ENCODE measurements at places on chromosomes 4 and X. TPM values are rescaled to one million over a fixed set of nuclear protein-coding genes. Genes with fewer than 3 reads are reported as not detected.

FGG gene
- not detected for total RNA-seq

ARX gene
- total RNA-seq = not detected

LRRC66 gene
- total RNA-seq = 2.2 TPM

GRCh38 chrX:12488771-12489170, 302.4 kb upstream of the PRPS2 start:
- no peaks in the 10 kb centered on the region for H3K36me3 ChIP-seq
- no peak for DNase-seq
- H3K27ac ChIP-seq = no peak overlapping the region
- H3K4me1 ChIP-seq = no peaks in the 10 kb centered on the region
- H3K4me3 ChIP-seq = no peak overlapping the region

DNA sequence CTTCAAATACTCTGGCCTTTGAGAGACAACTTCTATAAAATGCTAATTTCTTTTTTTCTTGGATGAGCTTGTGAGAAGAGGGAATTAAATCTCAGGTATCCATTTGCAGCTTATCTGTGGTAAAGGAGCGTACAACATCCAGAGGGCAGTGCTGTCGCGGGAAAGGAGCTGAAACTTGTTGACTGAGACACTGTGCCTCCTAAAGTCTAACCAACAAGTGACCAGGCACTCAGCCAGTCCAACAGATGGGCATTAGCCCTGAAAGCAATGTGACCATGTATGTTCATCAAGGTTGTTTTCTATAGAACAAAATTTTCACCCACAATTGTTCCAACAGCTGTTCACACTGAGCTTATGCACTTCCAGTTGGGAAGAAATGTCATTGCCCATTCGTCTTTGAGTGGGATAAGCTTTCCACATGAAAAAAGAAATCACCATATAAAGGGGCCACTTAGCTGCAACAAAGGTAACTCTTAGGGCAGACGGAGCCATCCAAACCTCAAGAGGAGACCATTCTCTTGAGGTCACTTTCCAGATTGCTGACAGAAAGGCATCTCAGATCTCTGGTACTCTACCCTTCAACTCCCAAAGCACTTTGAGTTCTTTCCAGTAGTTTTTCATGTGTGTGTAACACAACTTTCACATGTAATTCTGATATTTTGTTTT, 244.8 kb upstream of the NEIL3 start:
- no peaks in the 10 kb centered on the region for H3K4me1 ChIP-seq
- no peak overlapping the region for H3K27ac ChIP-seq
- no peak for DNase-seq
- no peaks in the 10 kb centered on the region for H3K36me3 ChIP-seq

DNA sequence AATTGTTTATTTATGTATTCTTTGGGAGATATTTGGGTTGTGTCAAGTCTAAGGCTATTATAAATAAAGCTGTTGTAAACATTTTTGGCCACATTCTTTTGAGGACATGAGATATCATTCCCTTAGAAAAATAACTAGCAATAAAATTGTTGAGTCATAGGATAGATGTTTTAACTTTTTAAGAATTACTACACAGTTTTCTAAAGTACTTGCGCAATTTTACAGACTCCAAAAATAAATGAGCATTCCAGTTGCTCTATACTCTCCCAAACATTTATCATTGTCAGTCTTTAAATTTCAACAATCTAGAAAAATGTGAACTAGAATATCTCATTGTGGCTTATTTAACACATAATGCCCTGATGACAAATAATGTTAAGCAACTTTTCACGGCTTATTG, 189.1 kb upstream of the ADGRL3 start:
- H3K36me3 ChIP-seq = no peaks in the 10 kb centered on the region
- H3K27ac ChIP-seq = no peak overlapping the region

- H3K4me1 ChIP-seq = no peaks in the 10 kb centered on the region
- no peaks in the 10 kb centered on the region for H3K27me3 ChIP-seq
- no peak for DNase-seq
- no peaks in the 10 kb centered on the region for H3K36me3 ChIP-seq
Observed at GRCh38 chr4:122010610-122011009, 58.8 kb upstream of the TRPC3 start.

- no peaks in the 10 kb centered on the region for H3K27me3 ChIP-seq
- no peak overlapping the region for H3K4me3 ChIP-seq
- H3K4me1 ChIP-seq = no peaks in the 10 kb centered on the region
- no peaks in the 10 kb centered on the region for H3K36me3 ChIP-seq
Observed at GRCh38 chr4:137623013-137623412, 90.7 kb upstream of the PCDH18 start.

- no peak overlapping the region for H3K27ac ChIP-seq
- no peaks in the 10 kb centered on the region for H3K27me3 ChIP-seq
- H3K36me3 ChIP-seq = no peaks in the 10 kb centered on the region
- DNase-seq = no peak
Observed at GRCh38 chrX:70554081-70554480, 109.4 kb downstream of the DLG3 start.

DNA sequence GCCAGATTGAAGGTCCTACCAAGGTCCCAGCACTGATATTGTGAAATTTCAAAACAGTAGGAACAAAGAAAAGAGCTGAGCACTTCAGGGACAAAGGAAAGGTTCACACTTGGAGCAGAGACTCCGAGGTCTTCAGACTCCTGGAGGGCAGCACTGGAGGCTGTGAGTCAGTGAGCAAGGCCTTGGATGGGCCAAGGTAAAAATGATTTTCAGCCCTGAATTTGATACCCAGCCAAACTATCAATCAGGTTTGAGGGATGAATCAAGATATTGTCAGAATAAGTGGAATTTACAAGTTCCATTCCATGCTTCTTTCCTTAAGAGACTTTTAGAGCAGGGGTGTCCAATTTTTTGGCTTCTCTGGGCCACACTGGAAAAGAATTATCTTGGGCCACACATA, 111.7 kb downstream of the ADRA2C start:
- DNase-seq = no peak
- no peak overlapping the region for H3K4me3 ChIP-seq
- H3K36me3 ChIP-seq = no peaks in the 10 kb centered on the region
- H3K27ac ChIP-seq = no peak overlapping the region

- no peak overlapping the region for H3K4me3 ChIP-seq
- no peak for DNase-seq
- H3K36me3 ChIP-seq = peaks cover 11% of the 10 kb centered on the region
- no peaks in the 10 kb centered on the region for H3K4me1 ChIP-seq
- no peak overlapping the region for H3K27ac ChIP-seq
- no peaks in the 10 kb centered on the region for H3K27me3 ChIP-seq
Observed at GRCh38 chr4:1370321-1371124, 23.5 kb downstream of the UVSSA start.

Measured in tibial nerve (tissue), 4 donors.